ENCODE measurements at places on chromosomes 11 and 22.

DNA sequence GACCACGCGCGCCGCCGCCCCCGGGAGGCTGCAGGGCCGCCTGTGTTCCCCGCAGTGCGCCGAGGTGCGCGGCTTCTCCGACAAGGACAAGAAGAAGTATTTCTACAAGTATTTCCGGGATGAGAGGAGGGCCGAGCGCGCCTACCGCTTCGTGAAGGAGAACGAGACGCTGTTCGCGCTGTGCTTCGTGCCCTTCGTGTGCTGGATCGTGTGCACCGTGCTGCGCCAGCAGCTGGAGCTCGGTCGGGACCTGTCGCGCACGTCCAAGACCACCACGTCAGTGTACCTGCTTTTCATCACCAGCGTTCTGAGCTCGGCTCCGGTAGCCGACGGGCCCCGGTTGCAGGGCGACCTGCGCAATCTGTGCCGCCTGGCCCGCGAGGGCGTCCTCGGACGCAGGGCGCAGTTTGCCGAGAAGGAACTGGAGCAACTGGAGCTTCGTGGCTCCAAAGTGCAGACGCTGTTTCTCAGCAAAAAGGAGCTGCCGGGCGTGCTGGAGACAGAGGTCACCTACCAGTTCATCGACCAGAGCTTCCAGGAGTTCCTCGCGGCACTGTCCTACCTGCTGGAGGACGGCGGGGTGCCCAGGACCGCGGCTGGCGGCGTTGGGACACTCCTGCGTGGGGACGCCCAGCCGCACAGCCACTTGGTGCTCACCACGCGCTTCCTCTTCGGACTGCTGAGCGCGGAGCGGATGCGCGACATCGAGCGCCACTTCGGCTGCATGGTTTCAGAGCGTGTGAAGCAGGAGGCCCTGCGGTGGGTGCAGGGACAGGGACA is 2.7 kb downstream of the NLRP6 start:
- DNase-seq = peak; percentile 45

DNA sequence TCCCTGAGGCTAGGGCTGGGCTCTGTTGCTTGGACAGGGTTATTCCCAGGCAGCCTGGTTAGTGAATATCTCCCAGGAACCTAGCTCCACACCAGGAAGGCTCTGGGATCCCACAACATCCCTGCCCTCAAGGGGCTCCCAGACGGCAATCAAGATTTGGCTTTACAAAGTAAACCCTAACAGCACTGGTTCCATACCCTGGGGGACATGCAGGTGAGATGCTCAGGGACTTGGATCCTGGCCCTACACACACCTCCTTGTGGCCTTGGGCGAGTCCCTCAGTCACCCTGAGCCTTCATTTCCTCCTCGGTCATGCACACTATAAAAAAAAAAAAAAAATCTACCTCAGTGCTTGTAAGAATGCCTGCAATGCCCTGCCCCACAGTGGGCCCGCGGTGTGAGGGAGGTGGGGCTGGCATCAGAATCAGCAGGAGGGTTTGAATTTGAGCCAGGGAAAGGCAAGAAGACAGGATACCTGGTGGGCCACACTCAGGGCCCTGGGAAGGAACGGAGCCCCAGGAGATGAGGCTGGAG is 86.3 kb downstream of the MORC2 start:
- DNase-seq = no peak

GRCh38 chr22:29302402-29302680 is 4.1 kb upstream of the GAS2L1 start:
- DNase-seq = no peak

DNA sequence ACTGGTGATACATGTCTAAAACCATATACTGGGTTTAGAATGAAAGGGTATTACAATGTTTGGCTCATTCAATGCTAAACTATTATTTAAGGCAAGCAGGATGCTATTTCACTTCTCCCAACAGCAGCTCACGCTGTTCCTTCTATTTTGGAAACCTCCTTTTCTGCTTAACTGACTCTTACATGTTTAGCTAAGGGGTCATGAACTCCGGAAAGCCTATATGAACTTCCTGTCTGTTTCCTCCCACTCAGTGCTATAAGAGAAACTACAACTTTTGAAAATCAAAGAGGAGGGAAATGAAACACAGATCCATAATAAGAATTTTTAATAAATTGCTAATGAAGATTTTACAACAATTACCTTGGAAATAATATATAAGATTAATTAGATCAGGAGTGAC is 30.9 kb downstream of the SLC36A4 start:
- DNase-seq = no peak

- no peak for DNase-seq
Observed at GRCh38 chr11:8252388-8252787, 11.3 kb downstream of the LMO1 start.

DNA sequence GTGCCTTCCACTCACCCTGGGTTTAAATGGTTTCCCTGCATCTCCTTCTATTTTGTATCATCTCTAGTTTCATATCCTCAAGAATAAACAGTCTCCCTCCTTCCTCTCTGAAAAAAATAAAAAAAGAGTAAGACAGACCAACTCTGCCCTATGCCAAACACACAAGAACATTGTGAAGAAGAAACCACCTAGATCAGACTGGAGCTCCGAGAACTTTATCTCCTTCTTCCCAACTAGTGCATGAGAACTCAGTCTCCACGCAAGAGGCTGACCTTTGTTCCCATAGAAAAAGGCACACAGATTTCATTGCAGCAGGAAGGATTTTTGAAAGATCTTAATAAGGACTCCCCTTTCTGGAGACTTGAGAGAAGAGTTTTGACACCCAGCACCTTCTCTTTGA is 8.7 kb upstream of the PEX26 start:
- no peak for DNase-seq

DNA sequence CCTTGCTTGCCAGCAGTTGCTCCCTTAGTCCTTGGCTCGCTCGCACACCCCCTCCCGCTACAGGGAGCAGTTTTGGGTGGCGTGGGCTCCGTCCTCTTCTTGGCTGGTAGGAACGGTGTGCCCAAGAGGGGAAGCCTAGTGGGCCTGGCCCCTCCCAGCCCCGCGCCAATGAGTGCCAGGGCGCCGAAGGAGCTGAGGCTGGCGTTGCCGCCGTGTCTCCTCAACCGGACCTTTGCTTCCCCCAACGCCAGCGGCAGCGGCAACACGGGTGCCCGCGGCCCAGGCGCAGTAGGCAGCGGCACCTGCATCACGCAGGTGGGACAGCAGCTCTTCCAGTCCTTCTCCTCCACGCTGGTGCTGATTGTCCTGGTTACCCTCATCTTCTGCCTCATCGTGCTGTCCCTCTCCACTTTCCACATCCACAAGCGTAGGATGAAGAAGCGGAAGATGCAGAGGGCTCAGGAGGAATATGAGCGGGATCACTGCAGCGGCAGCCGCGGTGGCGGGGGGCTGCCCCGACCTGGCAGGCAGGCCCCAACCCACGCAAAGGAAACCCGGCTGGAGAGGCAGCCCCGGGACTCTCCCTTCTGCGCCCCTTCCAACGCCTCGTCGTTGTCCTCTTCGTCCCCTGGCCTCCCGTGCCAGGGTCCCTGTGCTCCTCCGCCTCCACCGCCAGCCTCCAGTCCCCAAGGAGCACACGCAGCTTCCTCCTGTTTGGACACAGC is 1.6 kb downstream of the C11orf87 start:
- DNase-seq = no peak

DNA sequence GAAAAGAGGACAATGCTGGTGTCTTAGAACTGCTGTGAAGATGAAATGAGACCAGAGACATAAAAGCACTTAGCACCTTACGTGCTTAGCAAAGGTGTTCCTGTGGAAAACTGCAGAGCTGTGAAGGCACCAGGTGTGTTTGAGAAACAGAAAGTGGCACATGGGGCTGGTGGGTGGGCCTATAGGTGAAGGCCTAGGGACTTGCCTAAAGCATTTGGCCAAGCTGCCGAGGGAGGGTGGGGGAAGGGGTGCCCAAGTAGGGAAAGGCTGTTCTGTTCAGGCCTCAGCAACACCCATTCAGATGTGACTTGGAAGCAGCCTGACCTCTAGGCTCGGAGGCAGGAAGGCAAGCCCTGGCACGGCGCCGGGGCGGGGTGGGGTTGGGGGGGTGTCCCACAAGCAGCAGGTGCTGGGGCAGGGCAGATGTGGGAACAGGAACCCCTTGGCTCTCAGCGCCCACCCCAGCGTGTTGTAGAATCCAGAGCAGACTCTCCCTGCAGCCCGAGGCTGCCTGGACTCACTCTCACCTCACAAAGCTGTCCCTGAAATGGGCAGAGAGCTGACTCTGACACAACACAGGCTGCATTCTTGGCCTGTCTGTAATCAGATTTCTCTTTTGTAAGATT is 366.7 kb upstream of the NARS2 start:
- DNase-seq = no peak

DNA sequence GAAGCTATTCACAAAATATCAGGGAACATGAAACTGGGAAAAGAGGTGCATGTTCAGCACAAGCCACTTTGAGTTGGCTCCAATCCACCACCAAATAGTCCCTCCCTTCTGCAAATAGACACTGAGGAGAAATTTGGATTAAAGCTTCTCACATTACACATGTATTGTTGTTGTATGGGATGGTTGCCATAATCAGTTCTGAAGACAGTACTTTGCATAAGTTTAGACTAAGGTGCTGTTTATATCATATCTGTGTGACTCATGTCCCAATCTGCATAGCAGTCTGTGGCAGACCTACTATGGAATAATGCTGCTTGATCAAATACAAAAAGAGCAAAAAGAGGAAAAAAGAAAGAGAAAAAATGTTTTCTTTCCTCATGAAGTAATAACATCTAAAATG is 376.7 kb upstream of the DDI1 start:
- no peak for DNase-seq

DNA sequence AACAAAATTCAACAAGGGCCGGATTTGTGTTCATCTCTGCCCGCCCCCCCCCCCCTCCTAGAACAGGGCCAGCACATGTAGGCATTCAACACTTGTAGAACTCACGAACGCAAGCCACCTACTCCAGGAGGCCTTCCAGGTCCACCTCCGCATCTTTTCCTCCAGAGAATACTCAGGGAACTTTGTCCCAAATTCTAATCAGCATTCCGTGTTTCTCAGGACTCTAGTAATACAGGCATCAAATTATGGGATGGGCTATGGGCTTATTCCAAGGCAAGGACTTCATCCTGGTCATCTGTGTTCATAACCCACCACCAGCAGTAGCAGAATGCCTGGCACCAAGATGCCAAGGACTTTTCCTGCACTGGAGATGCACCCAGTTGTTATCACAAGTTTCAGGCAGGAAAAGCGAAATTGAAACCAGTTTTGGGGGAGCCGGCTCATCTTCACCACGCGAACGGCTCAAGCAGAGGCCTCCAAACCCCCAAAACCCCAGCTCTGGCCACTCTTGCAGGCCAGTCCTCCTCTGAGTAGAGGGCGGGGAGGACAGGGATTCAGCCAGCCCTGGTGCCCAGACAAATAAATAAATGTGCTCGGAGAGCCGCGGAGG is 462 bp downstream of the UBE2L6 start:
- peak; percentile 67 for DNase-seq

- DNase-seq = no peak
Observed at GRCh38 chr11:102544594-102544993, 14.0 kb upstream of the MMP7 start.

DNA sequence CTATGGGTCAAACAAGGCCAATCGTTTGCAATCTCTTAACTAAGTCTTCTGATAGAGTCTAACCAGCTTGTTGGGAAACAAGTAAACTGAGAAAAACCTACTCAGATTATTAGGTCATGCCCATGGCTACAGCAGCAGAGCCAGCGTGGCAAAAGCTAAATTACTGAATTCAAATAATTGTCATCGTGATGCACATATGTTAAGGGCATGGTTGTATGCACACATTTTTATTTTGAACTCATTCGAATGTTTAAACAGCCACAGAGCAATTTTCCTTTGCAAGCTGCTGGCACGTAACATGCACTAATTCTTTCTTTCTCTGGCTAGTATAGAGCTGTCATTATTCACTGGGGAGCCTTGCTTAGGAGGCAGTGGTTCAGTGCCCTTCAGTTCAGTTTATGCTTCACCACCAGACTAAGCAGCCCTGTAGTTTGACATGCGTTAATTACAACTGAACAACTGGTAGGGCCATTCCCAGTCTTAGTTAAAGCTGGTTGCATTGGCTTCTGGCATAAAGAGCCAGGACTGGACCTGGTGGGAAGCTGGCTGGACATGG is 396.4 kb downstream of the METTL15 start:
- no peak for DNase-seq

DNA sequence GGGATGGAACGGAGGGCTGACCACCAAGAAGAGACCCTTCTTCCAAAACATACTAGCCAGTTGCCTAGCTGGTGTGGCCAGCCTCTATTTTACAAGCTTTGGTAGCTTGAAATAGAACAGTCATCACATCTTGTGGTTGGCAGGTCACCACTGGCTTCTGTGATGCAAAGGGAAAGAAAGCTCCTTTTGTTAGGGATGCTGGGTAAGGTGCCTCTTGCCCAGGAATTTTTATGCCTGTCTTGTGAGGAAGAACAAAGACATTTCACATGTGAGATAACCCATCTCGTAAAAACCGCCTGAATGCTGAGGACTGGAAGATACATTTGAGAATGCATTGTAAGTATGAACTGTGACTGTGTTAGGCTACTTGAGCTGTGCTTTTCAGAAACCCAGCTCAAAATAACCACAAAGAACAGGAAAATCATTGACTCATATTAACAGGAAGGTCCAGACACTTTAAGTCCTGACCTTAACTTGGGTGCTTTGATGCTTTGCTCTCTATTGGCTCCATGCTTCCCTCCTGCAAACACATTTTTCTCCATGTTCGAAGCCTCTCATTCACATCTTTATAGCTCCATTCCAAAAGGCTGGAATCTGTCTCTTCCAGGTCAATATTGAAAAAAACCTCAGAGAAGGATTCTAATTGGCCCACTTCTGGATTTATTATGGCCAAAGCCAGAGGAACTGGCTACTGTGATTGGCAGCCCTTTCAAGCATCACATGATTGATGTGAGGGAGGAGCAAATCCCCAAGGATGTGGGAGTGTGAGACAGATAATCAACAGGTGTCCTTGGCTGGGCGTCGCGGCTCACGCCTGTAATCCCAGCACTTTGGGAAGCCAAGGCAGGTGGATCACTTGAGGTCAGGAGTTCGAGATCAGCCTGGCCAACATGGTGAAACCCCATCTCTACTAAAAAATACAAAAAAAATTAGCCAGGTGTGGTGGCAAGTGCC is 53.9 kb downstream of the MICAL2 start:
- DNase-seq = no peak

DNA sequence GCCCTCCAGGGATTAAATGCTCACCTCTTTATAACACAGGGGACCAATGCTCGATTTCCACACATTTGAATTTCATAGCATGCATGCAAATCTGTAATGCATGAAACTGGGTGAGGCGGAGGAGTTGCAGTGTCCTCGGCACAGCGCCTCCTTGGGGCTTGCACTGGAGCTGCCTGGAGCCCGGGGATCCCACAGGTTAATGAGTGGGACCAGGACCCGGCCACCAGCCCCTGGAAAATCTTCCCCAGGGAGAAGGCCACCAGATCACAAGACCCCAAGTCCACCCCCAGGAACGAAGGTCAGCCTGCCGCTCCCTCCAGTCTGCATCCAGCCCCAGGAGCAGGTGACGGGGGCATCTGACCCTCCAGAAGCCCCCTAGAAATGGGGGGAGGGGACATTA is 119.1 kb downstream of the MN1 start:
- no peak for DNase-seq

- DNase-seq = no peak
Observed at GRCh38 chr11:1072116-1072820, 2.4 kb upstream of the MUC2 start.

Measured in activated CD4-positive, alpha-beta T cell treated with anti-CD3 and anti-CD28 coated beads, Interleukin-2, amount 10 ng/mL, durations not matched to agents 7 days and 5 days (primary cell).